ENCODE measurements at places on chromosomes 3 and 15.

- no peak for DNase-seq
These were observed 51.0 kb upstream of the KLF13 start for GRCh38 chr15:31275331-31276262.

DNA sequence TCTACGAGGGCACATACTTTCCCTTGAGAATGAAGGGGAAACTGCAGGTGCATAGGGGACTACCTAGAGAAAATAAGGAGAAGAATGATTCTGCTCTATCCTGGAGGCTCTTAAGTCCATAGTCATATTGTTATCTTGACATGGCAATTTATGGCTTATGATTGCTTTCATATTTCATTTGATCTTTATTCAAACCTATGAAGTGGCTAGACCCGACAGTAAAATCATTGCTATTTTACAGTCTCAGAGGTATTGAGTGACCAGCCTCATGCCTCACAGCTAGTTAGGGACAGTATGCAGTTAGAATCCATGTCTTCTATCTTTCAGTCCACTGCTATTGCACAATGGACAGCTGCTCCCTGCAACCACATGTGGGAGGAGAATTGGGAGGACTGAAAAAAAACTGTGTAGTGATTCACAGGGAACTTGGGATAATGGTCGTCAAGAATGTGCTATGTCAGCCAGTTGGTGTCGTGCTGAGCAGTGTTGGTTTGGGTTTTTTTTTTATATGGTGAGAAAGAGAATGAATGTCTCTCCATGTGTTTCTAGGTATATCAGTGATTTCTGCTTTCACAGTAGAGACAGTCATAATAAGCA, 63.2 kb upstream of the SPPL2A start:
- DNase-seq: no peak

DNA sequence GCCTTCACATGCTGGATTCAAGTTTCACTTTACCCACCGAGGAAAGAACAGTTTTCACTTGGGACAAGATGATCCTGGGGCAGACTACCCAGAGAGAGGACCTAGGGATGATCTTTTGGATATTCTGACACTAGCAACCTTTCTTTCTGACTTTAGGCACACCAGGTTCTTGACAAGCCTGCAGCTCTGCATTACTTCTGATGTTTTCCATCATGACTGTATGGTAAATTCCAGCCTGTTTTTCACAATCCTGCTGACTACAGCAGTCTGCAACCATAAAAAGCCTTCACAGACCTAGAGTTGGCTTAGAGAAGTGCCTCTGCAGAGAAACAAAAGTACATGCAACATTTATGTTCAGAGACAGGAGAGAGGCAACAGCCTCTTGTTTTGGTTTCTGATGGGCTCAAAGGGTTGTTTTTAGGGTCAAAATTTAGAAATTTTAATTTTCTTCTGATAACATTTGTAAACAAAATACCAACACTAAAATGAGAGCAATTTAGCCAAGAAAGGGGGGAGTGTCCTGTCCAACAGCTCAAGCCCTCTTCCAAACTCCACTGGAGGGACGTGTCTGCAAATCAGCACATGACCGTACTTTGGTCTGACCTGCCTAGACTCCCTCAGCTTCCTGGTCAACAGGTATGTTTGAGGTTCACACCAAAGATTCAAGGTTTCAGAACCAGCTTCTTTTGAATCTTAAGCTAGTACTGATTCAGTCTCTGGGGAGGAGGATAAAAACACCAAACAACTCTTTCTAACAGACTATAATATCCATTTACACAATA, 799 bp downstream of the ABI3BP start:
- DNase-seq: no peak

- DNase-seq: no peak
These were observed 6.7 kb upstream of the ISLR2 start for GRCh38 chr15:74123658-74124057.

DNA sequence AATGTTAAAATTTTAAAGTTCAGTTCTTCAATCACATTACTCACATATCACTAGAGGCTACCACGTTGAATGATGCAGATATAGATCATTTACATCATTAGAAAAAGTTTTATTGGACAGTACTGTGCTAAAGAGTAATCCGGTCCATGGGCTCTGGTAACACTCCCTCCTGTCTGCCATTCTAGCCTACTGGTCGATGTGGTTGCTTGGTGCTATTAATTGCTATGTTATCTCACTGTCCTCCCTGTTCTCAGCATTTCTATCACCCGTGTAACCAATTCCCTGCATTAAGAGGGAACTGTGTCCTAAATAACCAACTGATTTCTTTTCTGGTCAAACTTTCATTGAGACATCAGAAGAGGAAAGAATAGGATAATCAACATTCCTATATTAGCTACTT, 347.5 kb upstream of the RBMS3 start:
- DNase-seq: no peak

GRCh38 chr3:188442430-188442829, 288.5 kb downstream of the LPP start:
- no peak for DNase-seq

- peak; percentile 66 for DNase-seq
These were observed 501.7 kb downstream of the SHQ1 start for GRCh38 chr3:72346526-72346926.
